ENCODE measurements at places on chromosomes 11 and 22.

GRCh38 chr11:75891947-75892739 lies 77.1 kb downstream of the UVRAG start:
- DNase-seq: no peak

DNA sequence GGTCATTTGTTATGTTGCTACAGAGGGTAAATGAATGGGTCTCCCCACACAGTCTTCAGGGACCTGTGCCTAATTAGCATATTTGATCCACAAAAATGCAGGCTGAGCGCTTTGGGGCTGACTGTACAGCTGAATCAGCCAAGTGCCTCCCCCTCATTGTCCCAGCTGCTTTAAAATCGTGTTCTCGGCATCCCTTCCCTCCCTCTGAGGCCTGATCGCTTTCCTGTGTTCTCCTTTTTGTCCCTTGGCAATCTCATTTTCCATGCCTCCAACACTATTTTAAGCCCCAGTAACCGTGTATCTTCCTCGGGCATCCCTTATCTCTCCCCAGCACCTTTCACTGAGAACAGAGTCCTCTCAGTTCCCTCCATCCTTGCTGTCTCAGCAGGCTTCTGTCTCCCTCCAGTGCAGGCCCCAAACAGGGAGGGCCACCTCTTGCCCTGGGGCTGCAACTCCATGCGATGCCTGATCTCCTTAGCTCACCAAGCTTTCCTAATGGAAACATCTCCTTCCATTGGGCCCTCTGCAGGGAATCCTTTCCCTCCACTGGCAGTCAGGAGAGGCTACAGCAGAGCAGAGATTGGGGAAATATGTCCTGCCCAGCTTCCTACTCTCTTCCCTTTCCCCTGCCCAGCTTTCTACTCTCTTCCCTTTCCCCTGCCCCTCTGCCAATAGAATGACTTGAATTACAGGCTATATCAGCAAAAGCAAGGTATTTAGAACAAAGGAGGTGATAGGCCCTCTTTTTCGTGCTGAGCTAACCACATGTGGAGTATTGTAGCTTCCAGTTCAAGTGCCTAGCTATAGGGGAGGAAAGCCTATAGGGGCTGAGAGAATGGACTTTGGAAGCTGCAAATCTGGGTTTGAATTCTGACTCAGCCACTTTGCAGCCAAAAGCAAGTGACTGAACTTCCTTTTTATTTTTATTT lies 13.8 kb downstream of the UQCR10 start:
- no peak for DNase-seq

DNA sequence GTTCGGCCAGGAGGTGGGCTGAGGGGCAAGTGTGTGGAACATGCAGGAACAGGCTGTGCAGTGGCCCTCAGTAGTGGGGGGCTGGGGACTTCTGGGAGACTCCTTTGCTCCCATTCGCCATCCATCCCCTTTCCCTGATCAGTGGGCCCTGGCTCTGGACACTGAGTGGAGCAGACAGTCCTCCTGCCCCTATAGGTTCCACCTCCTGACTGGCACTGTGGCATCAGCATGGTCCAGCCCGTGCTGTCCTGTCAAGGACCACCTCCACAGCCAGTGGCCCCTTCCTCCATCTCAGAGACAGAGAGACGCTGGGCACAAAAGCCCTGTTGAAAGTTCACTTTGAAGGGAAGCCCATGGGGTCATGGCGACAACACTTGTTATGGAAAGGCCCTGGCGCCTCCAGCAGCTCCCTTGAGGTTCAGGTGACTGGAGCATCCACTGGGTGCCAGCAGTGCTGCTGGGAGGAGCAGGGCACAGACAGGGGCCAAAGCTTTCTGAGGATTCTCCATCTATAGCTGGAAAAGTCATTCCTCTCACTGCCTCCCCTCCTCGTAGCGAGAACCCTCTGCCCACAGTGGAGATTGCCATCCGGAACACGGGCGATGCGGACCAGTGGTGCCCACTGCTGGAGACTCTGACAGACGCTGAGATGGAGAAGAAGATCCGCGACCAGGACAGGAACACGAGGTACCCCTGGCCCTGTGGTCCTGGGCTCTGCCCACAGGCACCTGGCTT lies 5.6 kb downstream of the DERL3 start:
- DNase-seq: no peak

- no peak for DNase-seq
Observed at GRCh38 chr11:115005663-115006062, 327.3 kb downstream of the NXPE2 start.

GRCh38 chr11:106242718-106243415 lies 165.4 kb downstream of the AASDHPPT start:
- DNase-seq: no peak

All from T47D (cell line).